ENCODE measurements at places on chromosomes 12 and 14.

DNA sequence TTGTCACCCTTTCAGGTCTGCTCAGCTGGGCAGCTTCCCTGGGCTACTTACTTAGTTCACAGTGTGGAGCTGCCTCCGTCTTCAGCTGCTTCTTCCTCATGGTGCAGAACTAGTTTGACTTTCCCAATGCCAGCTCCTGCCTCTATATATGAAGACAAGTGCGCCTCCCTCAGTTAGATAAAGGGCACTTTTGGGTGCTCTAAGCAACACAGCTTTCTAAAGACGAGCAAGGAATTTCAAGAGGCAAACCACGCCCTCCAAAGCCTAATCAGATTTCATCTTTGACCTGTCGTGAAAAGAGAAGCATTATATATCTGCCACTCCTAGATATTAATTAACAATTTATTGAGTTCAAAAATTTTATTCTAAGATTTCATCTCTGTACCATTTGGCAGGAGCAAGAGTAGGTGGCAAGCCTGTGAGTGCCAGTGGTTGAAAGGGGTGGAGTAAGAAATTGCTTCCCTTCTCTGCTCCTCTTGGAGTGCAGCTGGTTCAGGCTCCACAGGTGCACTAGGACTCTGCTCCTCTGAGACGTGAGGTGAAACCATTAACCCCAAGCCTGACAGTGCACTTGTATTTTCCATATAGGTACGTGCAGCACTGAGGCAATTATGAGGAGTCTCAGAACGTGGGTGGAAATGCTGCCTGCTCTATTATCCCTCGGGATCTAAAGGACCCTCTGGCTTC lies 2.1 kb upstream of the SLC11A2 start:
- DNase-seq = no peak

DNA sequence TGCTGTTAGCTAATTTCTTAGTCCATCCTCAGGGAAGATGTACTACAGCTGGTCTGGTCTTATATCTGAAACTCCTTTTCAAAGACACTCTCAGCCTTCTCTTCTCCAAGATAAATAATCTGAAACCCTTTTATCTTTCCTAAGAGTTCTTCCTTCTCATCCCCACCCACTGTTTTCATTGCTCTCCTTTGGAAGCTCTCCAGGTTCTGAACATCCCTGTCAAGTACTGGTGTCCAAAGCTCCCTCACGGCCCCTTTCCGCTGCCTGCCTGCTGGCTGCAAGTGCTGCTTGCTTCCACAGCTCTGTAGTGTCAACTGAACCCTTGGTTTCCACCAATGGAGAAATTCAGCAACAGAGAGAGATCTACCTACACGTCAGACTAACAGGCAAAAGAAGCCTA lies 6.6 kb upstream of the SLC6A13 start:
- DNase-seq = no peak

DNA sequence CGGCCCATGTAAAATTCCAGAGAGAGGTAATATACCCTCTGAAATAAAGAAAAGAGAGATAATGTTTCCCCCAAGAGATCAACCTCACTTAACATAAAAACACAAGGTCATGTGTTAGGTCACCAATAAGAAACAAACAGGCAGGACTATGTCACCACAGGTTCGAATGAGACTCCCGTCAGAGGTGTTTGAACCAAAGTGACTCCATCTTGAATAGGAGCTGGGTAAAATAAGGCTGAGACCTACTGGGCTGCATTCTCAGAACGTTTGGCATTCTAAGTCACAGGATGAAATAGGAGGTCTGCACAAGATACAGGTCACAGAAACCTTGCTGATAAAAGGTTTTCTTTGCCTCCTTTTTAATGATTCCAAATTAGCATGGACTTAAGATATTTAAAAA lies 6.5 kb downstream of the PYGL start:
- no peak for DNase-seq

GRCh38 chr12:121934309-121934664 lies 15.9 kb downstream of the CFAP251 start:
- no peak for DNase-seq

DNA sequence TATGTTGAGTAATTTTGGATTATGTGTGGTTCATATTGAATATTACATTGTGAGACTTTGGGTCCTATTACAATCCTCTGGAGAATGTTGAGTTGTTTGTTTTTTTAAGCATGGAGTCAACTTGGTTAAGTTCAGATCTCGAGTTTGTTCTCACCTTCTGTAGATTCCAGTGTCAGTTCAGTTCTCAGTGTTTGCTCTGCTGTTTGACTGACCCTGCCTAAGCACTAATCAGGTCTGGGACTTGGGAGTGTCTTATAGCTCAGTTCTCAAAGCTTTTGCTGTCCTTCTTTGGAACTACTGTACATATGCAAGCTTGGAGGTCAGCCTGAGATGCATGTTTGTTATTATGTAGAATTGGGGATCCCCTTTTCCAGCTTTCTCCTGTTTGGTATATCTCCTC lies 63.1 kb downstream of the DIP2B start:
- DNase-seq = no peak
